ENCODE measurements at places on chromosomes 2 and 18. TPM values are rescaled to one million over a fixed set of nuclear protein-coding genes. Genes with fewer than 3 reads are reported as not detected.

Gene MOCOS
- total RNA-seq = 0.31 TPM

Gene KATNAL2
- 3.1 TPM for total RNA-seq

Gene MAP3K19
- 1.6 TPM for total RNA-seq

Gene ABHD1
- 0.31 TPM for total RNA-seq

Gene RUFY4
- not detected for total RNA-seq

Gene FOXI3
- 0.63 TPM for total RNA-seq

Gene ANKRD30B
- 2.2 TPM for total RNA-seq

Gene CLEC4F
- not detected for total RNA-seq

Gene NCKAP5
- 19.7 TPM for total RNA-seq

Gene REG1B
- total RNA-seq = not detected

Gene ZSWIM2
- total RNA-seq = 0.63 TPM

Gene ALPG
- total RNA-seq = not detected

Gene TSHZ1
- total RNA-seq = 7.2 TPM

Gene PRADC1
- total RNA-seq = 6.9 TPM

Gene USP14
- total RNA-seq = 46.0 TPM

Gene OTX1
- 4.1 TPM for total RNA-seq

Gene IL36RN
- total RNA-seq = not detected

Gene RRM2
- total RNA-seq = 11.3 TPM

Gene FAM161A
- total RNA-seq = 29.1 TPM

Gene SIGLEC15
- not detected for total RNA-seq

Gene ST6GAL2
- 140 TPM for total RNA-seq

Gene PROM2
- total RNA-seq = 9.4 TPM

Gene AQP12A
- total RNA-seq = not detected

Gene ALPI
- not detected for total RNA-seq

Gene CLIP4
- total RNA-seq = 51.3 TPM

Gene ALK
- 2.5 TPM for total RNA-seq

Gene BBS5
- 21.9 TPM for total RNA-seq

Gene SLC5A7
- 1.3 TPM for total RNA-seq

Gene MEP1B
- not detected for total RNA-seq
